Kidney epithelial cell (primary cell): ENCODE measurements at places on chromosomes 13 and 19. TPM values are rescaled to one million over a fixed set of nuclear protein-coding genes. Genes with fewer than 3 reads are reported as not detected.

DAND5 gene
- not detected in 2 replicates for total RNA-seq

CCNA1 gene
- 0.17 and 0.75 TPM in 2 replicates for total RNA-seq

HCN2 gene
- 0.13 and 0.48 TPM in 2 replicates for total RNA-seq

SYDE1 gene
- 28.4 and 47.0 TPM in 2 replicates for total RNA-seq

ZNF57 gene
- total RNA-seq: 1.6 and 3.0 TPM in 2 replicates

MED29 gene
- total RNA-seq: 22.8 and 28.6 TPM in 2 replicates

KCNJ14 gene
- total RNA-seq: 0.54 and 2.1 TPM in 2 replicates

LIM2 gene
- not detected in 2 replicates for total RNA-seq

DNA sequence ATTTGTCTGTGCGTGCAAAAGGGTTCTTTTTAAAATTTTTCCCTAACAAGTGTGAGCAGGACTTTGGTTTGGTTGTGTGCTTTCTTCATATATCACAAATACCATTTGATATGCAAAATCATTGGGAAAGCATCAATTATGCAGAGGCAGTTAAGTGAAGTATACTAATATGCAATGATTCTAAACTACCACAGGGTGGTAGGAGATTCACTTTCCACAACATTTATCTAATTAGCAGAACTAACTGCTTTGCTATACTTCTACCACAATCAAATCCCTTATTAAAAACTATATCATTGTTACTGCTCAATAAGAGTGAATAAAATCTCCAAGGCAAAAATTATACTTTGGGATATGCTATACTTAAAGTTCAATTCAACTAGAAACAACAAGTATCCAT lies 2738.9 kb upstream of the PCDH20 start:
- DNase-seq: no peak

DNA sequence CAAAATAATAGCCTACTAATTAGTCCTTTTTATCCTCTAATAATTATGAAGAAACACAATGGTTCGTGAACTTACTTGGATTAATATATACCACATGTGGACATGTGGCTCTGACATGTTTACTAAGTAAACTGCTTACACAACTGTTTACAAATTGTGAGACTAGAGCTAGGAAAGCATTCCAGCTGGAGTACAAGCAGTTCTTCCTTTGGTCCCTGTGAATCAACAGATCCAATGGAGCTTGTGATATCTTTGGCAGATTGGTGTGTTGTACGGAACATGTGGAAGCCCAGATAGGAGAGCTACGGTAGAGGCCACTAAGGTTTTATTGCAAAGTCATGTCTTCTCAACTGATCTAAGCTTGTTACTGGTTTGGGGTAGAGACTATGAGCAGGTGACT lies 145.5 kb upstream of the SPRY2 start:
- no peak for DNase-seq

- DNase-seq: no peak
Observed at GRCh38 chr13:36920616-36921185, 663 bp upstream of the SMAD9 start.

DNA sequence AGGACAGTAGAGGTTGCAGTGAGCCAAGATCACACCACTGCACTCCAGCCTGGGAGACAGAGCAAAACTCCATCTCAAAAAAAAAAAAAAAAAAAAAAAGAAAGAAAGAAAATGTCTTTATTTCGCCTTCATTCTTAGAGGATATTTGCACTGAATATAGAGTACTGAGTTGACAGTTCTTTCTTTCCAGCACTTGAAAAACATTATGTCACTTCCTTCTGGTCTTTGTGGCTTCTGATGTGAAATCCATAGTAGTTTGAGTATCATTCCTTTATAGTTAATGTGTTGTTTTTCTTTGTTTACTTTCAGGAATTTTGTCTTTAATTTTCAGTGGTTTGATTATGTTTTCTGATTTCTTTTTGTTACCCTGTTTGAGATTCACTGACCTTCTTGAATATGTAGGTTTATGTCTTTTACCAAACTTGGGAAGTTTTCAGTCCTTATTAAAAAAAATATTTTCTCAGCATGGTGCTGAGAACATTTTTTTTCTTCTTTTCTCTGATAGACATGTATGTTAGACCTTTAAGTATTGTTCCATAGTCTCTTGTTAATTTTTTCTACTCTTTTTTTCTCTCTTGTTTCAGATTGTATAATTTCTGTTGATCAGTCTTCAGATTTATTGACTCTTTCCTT lies 50.1 kb downstream of the PCCA start:
- no peak for DNase-seq

DNA sequence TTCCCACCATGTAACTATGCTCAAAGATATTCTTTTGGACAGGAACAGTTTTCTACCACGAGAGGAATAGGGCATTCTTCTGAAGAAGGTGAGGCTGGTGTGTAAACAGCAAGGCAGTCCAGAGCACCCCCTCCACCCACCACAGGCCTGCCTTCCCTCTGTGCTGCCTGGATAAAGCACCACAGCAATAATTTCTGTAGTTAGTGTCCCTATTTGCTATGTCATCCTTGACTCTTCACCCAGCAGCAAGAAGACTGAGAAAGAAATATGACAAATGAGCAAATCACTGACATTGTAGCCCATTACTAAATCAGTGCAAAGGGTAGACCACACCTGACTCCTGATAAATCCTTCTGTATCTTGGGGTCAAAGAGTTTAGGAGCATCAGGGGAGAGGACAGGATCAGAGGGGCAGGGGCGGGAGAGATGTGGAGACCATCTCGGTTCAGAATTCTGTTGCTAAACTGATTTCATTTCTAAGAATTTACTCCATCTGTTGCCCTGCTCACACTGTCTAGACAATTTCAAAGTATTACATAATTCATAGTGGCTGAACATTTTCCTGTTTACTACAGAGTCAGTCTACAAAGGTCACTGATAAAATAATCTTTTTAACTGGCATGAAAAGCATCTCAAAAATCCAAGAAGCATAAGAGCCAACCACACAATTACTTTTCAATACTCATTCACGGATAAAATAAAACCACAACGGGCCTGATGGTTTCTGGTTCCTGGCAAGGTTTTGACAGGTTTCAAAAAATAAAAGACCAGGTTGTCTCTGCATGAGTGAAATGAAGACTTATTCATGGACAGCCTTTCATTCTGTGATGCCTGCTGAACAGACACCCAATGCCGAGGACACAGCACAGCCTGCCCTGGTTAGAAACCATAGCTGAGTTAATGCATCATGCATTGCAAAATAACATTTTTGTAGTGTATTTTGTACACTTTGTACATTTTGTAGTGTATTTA lies 88.4 kb upstream of the IRS2 start:
- DNase-seq: no peak

DNA sequence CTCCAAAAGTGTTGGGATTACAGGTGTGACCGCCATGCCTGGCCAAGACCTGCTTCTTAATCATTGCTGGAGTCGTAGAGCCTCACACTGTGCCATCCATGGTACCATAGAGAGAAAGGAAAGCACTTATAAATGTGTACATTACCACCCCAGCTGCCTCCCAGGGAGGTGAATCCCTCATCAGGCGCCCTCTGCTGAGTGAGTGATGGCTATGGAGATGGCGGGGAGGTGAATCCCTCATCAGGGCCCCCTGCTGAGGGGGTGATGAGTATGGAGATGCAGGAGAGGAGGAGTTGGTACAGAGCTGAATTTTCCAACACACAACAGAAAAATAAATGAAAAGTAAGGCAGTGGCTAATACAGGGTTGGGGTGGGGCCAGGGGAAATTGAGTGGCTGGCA lies 263.4 kb downstream of the UQCRFS1 start:
- no peak for DNase-seq

GRCh38 chr19:13095393-13095784 lies 7.3 kb downstream of the LYL1 start:
- DNase-seq: no peak

DNA sequence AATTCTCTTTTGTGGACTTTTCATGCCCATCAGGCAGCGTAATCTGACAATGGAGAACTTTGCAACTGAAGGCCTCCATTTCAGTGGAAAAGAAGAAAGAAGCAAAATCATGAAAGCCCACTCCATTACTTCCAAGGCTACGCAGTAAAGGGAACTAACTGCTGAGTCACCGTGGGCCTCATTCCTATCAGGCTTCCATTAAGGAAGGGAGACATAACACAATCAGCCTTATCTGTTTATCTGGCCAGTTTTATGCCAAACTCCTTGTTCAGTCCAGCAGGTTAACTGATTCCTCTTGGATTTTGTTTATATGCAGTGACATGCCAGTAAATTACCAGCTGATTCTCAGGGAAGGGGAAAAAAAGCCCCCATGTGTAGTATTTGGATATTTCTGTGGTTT lies 56.8 kb upstream of the KATNAL1 start:
- DNase-seq: no peak

GRCh38 chr13:21330126-21330861 lies 128.8 kb downstream of the ZDHHC20 start:
- no peak for DNase-seq

DNA sequence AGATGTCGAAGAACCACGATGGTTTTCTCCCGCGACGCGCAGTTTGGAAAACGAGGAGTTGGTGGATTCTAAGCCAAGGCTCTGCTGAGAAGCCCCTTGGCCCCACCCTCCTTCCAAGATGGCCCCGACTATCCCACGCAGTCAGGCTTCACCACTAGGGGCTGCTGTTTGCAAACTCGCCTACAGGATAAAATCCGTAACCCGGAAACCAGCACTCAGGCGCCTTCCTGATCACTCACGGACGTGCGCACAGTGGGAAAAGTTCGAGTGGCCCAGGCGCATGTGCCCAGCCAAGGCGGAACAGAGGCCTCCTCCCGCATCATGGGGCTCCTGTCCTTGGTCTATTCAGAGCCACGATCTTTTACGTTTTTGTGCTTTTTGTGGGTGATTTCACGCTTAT lies 19.2 kb upstream of the UQCR11 start:
- DNase-seq: no peak

DNA sequence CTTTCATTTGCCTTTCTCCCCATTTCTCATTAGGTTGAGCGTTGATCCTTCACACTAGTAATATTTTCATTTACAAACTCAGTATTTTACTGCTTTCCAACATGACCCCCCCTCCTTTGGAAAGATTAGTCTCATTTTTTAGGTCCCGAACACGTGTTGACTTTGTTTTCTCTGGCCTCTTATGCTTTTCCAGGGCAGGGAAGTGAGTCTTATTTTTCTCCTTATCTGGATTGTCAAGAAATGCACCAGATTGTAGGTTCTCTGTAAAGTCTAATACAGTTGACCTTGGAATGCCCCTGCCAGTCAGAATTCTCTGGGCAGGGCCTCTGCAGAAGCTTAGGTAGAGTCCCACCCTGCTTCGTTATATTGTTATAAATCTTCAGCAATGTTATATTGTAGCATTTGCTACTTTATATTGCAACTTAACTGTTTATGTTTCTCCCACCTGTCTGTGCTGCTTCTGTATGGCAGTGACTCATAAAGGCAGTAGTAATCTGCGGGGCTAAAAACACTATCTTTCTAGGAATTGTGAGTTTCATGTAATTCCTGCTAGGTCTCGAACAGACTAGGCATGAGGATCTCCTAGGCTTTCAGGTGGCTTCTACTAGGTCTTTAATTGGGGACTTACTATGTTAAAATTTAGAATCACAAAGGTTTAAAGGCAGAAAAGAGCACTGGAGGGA lies 2.0 kb downstream of the TDRD3 start:
- DNase-seq: no peak

DNA sequence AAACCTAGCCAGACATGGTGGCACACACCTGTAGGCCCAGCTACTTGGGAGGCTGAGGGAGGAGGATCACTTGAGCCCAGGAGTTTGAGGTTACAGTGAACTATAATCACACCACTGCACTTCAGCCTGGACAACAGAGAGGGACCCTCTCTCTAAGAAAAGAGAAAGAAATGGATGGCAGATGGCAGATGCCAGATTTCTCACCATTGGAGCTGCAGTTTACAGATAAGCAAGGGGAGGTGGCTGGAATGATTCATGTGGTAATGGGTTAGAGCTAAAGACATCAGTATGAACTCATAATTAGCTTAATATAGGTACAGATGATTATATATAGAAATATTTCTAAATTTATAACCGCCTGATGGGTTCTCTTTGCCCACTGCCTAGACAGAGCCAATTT lies 80.1 kb upstream of the IPO5 start:
- no peak for DNase-seq

DNA sequence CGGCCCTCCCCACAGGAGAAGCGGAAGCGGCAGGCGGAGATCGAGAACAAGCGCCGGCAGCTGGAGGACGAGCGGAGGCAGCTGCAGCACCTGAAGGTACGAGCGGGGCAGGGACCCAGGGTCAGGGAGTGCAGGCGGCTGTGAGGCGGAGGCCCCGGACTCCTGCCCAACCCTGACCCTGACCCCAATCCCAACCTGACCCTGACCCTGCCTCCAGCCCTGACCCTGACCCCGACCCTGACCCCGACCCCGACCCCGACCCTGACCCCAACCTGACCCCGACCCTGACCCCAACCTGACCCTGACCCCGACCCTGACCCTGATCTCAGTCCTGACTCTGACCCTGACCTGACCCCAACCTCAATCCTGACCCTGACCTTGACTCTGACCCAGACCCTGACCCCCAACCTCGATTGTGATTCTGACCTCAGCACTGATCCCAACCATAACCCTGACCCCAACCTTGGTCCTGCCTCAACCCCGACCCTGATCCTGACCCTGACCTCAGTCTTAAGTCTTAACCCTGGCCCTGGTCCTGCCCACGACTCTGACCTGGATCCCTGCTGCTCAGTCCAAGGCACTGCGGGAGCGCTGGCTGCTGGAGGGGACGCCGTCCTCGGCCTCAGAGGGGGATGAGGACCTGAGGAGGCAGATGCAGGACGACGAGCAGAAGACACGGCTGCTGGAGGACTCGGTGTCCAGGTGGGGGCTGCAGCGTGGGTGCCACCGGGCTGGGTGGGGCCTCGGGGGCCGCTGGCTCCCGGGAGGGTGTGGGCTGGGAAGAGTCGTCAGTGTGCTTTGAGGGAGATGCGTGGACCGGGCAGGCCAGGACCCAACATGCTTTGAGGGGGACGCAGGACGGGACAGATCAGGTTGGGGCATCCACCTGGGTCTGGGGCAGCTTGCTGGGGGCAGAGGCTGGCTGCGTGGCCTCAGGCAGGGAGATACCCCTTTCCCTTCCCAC lies 18.5 kb downstream of the PALM start:
- DNase-seq: no peak

GRCh38 chr13:107138486-107138885 lies 570.5 kb upstream of the ARGLU1 start:
- no peak for DNase-seq

DNA sequence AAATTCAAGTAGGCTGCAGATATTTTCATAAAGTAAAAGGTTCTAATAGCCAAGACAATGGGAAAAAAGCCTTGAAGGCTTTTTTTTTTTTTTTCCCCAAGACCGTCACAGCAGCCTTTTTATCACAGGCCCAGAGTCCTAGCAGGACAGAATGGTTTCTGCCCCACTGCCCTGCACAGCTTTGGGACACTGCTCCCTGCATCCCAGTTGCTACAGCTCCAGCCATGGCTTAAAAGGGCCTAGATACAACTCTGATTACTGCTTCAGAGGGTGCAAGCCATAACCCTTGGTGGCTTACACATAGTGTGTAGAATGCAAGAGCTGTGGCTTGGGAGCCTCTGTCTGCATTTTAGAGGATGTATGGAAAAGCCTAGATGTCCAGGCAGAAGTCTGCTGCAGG lies 1362.8 kb downstream of the SLITRK5 start:
- DNase-seq: no peak

- no peak for DNase-seq
Observed at GRCh38 chr13:106523576-106523975, 11.9 kb downstream of the EFNB2 start.
